Astrocyte (in vitro differentiated cells and primary cell): ENCODE measurements at places on chromosomes 16 and 17.

DNA sequence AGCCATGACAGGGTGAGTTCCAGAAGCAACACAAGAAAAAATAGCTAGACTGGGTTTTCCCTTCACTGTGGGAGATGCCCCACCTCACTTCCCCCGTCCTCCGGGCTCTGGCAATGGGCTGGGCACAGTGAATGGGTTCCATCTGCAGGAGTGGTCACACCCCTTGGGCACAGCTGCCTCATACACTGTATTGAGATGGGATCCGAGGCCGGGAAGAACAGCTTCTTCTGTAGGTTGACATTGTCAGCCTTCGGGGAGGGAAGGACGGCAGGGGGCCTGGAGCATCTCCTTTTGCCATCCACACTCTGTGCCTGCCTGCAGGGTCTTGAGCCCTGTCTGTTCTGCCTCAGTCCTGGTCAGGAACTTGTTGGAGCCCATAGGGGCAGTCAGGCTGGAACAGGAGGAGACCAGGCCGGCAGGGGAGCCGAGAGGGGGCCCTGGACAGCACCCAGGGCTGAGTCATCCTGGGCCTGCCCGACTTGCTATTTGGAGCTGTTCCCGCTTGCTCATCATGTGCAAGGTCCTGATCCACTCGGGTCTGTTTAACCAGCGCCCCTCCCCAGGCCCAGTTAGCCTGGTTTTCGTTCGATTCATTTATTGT is 286.7 kb downstream of the SEC14L1 start:
- DNase-seq = peak; percentile 79

DNA sequence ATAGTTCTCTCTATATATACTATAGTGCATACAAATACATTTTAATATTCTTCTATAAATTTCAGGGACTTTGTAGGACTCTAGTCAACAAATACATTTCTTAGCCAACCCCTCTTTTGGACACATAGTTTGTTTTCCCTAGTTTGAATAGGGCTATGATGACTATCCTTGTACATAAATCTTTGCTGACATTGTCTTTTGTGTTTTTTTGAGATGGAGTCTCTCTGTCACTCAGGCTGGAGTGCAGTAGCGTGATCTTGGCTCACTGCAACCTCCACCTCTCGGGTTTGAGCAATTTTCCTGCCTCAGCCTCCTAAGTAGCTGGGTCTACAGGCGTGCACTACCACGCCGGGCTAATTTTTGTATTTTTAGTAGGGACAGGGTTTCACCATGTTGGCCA is 3.3 kb downstream of the ANKS4B start:
- DNase-seq = no peak

DNA sequence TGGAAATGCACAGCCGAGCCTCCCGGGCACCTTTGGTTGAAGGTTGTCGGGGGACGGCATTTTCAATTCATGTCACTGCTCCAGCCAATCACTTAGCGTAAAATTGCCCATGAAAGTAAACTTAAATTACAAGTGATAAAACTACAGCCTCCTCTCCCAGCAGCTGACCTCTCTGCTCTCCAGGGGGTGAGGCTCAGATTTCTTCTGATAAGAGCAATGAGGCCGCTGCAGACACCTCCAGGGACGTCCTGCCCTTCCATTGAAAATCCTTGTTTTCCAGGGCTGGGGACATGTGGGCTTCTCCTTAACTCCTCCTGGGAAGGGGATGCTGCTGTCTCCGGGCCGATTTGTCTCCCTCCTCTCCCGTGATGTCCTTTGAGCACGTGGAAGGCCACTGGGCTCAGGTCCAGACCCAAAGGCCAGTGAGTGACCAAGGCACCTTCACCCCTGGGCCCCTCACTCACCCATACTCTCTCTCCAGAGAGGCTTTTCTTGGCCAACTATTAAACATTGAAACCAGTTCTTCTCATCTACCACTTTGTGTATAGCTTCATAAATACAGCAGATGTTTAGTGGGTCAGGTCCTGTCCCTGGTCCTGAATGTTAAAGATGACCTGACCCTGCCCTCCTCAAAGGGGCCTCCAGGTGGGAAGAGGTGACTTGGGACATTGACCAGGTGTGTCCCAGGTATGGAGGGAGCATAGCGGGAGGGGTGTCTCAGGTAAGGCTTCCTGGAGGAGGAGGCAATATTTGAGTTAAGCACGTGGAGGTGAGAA is 52.3 kb downstream of the MGAT5B start:
- DNase-seq = no peak

DNA sequence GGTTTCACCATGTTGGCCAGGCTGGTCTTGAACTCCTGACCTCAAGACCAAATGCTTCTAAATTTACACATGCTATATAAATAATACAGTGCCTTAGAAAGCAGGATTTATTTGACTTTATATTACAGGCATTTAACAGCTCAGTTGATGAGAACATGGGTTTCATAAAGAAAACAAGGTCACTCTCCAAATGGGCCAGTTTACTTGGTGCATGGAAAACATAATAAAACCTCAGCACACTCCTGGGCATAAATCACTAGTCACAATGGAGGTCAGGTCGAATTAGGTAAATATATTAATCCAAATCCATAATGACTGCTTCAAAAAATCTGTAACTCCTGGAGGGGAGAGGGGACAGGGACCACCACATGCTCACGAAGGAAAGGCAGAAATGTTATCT is 24.5 kb downstream of the APPBP2 start:
- no peak for DNase-seq

DNA sequence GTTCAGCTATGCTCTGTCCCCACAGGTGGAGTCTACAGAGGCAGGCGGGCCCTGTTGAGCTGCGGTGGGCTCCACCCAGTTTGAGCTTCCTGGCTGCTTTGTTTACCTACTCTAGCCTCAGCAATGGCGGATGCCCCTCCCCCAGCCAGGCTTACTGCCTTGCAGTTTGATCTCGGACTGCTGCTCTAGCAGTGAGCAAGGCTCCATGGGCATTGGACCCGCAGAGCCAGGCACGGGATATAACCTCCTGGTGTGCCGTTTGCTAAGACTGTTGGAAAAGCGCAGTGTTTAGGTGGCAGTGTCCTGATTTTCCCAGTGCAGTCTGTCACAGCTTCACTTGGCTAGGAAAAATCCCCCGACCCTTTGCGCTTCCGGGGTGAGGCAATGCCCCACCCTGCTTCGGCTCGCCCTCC is 89.1 kb downstream of the BCAS3 start:
- DNase-seq = no peak

- no peak for DNase-seq
Measured at GRCh38 chr16:8851761-8852403, 16.9 kb downstream of the CARHSP1 start.
